Smooth muscle cell of trachea (primary cell): ENCODE measurements at places on chromosomes 4 and X. TPM values are rescaled to one million over a fixed set of nuclear protein-coding genes. Genes with fewer than 3 reads are reported as not detected.

The HS3ST1 gene
- under 0.01 TPM in 1 of 2 replicates, not detected in the other for total RNA-seq

The NXF3 gene
- not detected in 2 replicates for total RNA-seq

The FABP2 gene
- total RNA-seq: not detected in 2 replicates

The KDR gene
- total RNA-seq: under 0.01 and 0.44 TPM in 2 replicates

The SLC25A14 gene
- 9.3 and 18.0 TPM in 2 replicates for total RNA-seq

The USP17L10 gene
- not detected in 2 replicates for total RNA-seq

The UGT8 gene
- under 0.01 and 0.17 TPM in 2 replicates for total RNA-seq

The TMPRSS11D gene
- under 0.01 TPM in 1 of 2 replicates, not detected in the other for total RNA-seq

The RP2 gene
- total RNA-seq: 10.8 and 21.5 TPM in 2 replicates

The FAM241A gene
- total RNA-seq: 0.83 and 1.9 TPM in 2 replicates

The NAP1L5 gene
- total RNA-seq: 5.6 and 7.0 TPM in 2 replicates

The UXT gene
- total RNA-seq: 69.3 and 105 TPM in 2 replicates

The CPZ gene
- total RNA-seq: 0.58 and 5.5 TPM in 2 replicates
